ENCODE measurements at places on chromosomes 12 and 14.
A peak's percentile ranks its signal among the peaks of the same experiment; 100 is the strongest.

- H3K4me1 ChIP-seq: no peaks in the 10 kb centered on the region
- H3K4me3 ChIP-seq: peak overlapping the region; percentile 82
- no peaks in the 10 kb centered on the region for H3K36me3 ChIP-seq
Observed at GRCh38 chr12:71838676-71839075, 883 bp upstream of the TBC1D15 start.

- peaks cover 6% of the 10 kb centered on the region for H3K4me1 ChIP-seq
- H3K27ac ChIP-seq: peak overlapping the region; percentile 96
- H3K4me3 ChIP-seq: peak overlapping the region; percentile 67
- no peaks in the 10 kb centered on the region for H3K27me3 ChIP-seq
Observed at GRCh38 chr14:100193417-100194357, 34.2 kb upstream of the DEGS2 start.

- peak overlapping the region; percentile 55 for H3K27ac ChIP-seq
- no peaks in the 10 kb centered on the region for H3K4me1 ChIP-seq
- no peak for DNase-seq
Observed at GRCh38 chr12:54657105-54657607, 9.0 kb upstream of the DCD start.

GRCh38 chr14:58026967-58027366 is 125.0 kb downstream of the ARMH4 start:
- no peaks in the 10 kb centered on the region for H3K27me3 ChIP-seq
- no peaks in the 10 kb centered on the region for H3K36me3 ChIP-seq
- H3K4me1 ChIP-seq: no peaks in the 10 kb centered on the region

- no peaks in the 10 kb centered on the region for H3K27me3 ChIP-seq
- no peaks in the 10 kb centered on the region for H3K4me1 ChIP-seq
- H3K4me3 ChIP-seq: no peak overlapping the region
- no peak for DNase-seq
- H3K36me3 ChIP-seq: no peaks in the 10 kb centered on the region
- no peak overlapping the region for H3K27ac ChIP-seq
Observed at GRCh38 chr12:56884421-56884820, 49.8 kb downstream of the SDR9C7 start.

GRCh38 chr12:4681732-4682131 is 32.8 kb downstream of the NDUFA9 start:
- no peaks in the 10 kb centered on the region for H3K4me1 ChIP-seq
- H3K27me3 ChIP-seq: no peaks in the 10 kb centered on the region
- no peak overlapping the region for H3K4me3 ChIP-seq
- no peaks in the 10 kb centered on the region for H3K36me3 ChIP-seq
- H3K27ac ChIP-seq: no peak overlapping the region

DNA sequence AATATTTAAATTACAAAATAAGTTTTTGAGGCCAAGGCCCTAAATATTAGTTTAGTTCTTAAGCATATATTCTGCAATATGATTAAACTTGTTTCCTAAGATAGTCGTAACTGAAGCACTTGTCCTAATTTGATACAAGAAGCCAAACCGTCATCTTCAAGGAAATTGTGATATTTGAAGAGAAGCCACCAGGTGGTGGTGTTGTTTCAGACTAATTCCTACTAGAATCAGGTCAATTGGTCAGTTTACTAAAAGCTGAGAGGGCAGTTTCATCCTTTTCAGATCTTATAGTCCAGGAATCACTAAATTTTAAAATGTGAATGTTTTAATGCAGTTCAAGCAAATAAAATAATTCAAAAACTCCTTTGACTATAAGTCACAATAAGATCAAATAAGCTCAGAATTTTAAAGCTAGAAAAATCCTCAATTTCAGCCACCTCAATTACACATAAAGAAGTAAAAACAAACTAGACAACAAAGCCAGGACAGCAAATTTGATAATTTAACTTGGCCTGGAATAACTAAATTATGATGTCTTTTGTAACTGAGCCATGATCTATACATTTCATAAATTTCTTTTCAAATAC is 7.1 kb upstream of the ARL1 start:
- DNase-seq: no peak
- H3K36me3 ChIP-seq: no peaks in the 10 kb centered on the region

DNA sequence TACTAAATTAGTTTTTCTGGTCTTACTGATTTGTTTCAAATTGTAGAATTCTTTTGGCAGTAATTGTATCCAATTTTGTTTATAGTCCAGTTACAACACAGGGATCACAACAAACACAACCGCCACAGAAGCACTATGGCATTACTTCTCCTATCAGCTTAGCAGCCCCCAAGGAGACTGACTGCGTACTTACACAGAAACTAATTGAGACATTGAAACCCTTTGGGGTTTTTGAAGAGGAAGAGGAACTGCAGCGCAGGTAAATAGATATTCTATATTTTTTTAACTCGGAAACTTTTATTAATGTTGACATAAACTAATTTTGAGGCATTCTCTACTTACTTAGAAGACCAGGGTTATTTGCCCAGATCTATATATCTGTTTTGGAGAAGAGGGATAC is 17.8 kb downstream of the PAPOLA start:
- no peak overlapping the region for H3K27ac ChIP-seq
- no peaks in the 10 kb centered on the region for H3K27me3 ChIP-seq
- no peaks in the 10 kb centered on the region for H3K36me3 ChIP-seq
- no peaks in the 10 kb centered on the region for H3K4me1 ChIP-seq

DNA sequence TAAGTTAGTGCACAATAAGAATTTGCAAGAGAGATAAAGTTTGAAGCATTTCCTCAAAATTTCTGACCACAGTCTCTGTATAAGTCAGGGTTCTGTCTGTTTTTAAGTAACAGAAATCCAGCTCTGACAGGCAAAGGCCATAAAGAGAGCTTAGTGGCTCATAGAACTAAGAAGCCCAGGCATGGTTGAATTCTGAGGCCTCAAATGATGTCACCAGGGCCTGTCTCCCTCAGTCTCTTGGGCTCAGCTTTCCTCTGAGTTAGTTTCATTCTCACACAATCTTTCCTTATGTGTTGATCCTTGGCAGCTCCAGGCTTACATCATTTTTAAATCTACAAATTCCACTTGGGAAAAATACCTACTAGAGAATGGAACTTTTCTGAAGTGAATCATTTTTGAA is 173.4 kb upstream of the ATP2B1 start:
- H3K27ac ChIP-seq: no peak overlapping the region
- no peak overlapping the region for H3K4me3 ChIP-seq
- H3K4me1 ChIP-seq: no peaks in the 10 kb centered on the region
- DNase-seq: no peak
- H3K27me3 ChIP-seq: no peaks in the 10 kb centered on the region
- H3K36me3 ChIP-seq: no peaks in the 10 kb centered on the region

DNA sequence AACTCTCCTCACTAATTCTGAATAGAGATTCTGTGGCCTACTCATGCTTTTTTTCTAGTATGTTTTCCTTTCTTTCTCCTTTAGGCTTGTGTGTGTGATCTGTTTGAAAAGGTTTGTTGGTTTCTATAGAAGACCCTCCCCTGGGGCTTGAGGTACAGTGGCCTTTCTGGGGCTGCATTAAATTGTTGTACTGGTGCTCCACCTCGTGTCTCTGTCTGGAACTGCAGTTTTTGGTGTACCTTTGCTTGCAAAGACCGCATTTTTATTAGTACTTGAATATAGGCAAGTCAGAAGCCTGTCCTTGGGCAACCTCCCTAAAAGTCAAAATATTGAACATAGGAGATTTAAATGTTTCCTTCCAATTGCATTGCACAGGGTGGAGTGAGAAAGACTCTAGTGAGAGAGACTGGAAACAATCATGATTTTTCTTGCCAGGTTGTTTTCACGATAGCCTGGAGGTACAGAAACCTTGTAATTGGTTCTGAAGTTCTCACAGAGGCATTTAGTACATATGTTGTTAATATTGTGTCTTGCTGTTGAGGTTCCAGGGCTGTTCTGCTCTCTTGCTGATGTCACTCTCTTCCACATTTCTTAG is 39.0 kb downstream of the SLCO1B1 start:
- H3K4me3 ChIP-seq: no peak overlapping the region
- no peaks in the 10 kb centered on the region for H3K27me3 ChIP-seq
- no peaks in the 10 kb centered on the region for H3K4me1 ChIP-seq
- no peak overlapping the region for H3K27ac ChIP-seq
- H3K36me3 ChIP-seq: no peaks in the 10 kb centered on the region
- DNase-seq: no peak

Measured in breast epithelium (tissue), 4 donors.